Caco-2 (cell line): ENCODE measurements at places on chromosomes 2 and 18. TPM values are rescaled to one million over a fixed set of nuclear protein-coding genes. Genes with fewer than 3 reads are reported as not detected.

DNA sequence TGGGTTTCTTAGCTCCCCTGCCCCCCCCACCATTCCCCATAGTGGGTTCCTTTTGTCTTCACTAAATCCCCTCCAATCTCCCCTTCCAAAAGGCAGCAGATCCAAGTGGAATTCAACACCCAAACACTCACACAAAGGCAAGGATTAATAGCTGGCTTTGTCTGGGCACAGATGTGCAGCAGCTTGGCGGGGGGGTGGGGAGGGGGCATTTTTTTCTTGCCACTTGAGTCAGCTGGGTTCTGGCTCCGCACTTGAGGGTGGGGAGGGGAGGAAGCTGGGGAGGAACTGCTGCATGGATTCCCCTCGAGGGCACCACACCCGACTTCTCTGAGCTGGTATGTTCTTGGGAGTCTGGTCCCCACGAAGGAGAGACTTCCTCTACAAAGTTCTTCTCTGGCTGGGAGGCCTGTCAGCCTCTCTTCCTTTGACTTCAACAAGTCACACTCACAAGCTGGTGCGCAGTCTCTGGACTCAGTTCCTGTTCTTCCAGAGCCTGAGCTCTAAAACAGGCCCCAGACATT is 36.0 kb downstream of the SERTAD2 start:
- no peak for DNase-seq

DNA sequence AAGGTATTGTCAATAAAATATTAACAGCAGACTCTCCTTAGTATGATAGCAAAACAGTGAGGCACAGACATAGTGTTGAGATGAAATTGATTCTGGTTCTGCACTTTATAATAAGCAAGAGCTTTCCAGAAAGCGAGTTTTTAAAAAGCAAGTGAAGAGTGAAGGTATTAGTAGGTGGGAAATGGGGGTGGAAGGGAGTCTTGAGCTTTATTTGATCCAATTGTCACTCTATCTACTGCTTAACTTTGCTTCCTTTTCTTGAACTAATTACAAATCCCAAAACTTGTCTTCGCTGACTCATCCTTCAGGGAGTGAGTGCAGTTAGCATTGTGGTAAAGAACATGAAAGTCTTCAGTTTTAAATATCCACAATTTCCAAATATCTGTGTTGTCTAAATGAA is 120.6 kb upstream of the BOD1L2 start:
- DNase-seq: no peak

DNA sequence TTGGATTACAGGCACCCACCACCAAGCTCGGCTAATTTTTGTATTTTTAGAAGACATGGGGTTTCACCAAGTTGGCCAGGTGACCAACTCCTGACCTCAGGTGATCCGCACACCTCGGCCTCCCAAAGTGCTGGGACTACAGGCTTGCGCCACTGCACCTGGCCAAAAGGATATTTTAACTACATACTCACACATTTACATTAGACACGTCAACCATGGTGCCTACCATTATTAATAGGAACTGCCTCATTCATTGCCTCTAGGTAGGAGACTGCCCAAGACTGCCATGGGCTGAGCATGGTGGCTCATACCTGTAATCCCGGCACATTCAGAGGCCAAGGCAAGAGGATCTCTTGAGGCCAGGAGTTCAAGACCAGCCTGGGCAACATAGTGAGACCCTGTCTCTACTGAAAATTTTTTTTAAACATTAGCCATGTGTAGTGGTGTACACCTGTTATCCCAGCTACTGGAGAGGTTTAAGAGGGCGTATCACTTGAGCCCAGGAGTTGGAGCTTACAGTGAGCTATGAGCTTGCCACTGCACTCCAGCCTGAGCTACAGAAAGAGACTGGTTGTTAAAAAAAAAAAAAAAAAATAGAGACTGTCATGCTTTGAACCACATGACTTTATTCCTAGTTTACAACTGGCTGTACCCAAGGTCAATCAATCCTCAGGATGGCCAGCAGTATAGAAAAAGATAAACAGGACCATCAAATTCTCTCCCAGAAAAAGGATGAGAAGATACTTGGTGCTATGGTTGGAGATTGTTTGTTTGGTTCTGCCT is 31.1 kb upstream of the EPC2 start:
- no peak for DNase-seq

ANKRD62 gene
- total RNA-seq: not detected in 2 replicates

MOGAT1 gene
- not detected in 2 replicates for total RNA-seq

GRCh38 chr2:60832621-60833020 is 48.8 kb upstream of the REL start:
- DNase-seq: no peak

GRCh38 chr18:24227977-24228666 is 89.3 kb downstream of the CABYR start:
- no peak for DNase-seq

DNA sequence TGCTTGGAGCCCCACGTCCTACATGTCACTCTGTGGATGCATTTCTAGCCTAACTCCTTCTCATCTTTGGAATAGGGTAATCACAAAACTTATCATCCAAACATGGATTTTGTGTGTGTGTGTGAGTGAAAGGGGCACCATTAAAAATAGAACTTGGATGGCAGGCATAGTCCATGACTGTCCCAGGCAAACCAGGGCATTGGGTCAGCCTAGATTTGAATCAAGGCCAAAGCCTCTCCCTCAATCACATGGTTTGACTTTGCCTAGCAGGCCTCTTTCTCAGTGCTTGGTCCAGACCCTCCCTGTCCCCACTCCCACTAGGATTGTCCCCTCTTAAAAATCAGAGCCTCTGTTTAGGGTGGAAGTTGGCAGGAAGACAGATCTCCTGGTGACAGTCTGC is 67.4 kb upstream of the BCL2L11 start:
- DNase-seq: no peak

DNA sequence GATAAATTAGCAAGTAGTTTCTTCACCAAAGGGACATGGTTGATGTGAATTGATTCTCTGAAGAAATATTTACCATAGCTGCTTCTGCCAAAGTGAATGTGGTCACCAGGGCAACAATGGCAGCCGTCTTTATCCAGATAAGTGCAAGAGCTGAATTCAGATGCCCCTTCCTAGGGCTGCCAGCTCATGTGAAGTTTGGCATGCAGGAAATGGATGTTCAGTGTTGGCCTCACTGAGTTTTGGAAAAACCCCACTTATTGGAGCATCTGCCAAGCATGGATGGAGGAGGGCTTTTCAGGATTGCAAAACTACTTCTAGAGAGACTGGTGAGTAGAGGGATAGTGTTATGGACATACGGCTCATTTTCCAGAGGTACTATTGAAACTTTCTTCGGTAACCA is 80.8 kb downstream of the FMNL2 start:
- DNase-seq: no peak

CTDSP1 gene
- 103 and 104 TPM in 2 replicates for total RNA-seq

GRCh38 chr2:203689426-203690116 is 16.9 kb upstream of the CD28 start:
- DNase-seq: no peak

DNA sequence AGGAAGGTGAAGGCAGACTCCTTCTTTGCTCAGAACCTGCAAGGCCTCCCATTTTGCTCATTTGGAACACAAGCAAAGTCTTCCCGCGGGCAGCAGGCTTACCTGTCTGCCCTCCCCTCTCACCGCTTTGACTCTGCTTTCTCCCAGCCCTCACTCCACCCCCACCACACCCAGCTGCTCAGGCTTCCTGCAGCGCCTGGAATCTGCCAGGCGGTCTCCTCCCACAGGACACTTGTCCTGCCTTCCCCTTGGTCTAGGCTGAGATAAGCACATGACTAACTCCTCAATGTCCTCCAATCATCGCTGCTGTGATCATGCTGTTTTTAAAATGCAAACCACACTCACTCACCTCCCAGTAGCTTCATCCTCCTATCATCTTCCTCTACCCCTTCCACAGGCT is 430.0 kb downstream of the ZNF516 start:
- DNase-seq: no peak

- no peak for DNase-seq
Observed at GRCh38 chr2:221088506-221088905, 483.6 kb downstream of the EPHA4 start.

LRRC30 gene
- not detected in 2 replicates for total RNA-seq

GRCh38 chr2:33022989-33023727 is 76.4 kb downstream of the LTBP1 start:
- peak; percentile 36 for DNase-seq

- DNase-seq: no peak
Observed at GRCh38 chr18:26956863-26957262, 91.4 kb upstream of the AQP4 start.

DNA sequence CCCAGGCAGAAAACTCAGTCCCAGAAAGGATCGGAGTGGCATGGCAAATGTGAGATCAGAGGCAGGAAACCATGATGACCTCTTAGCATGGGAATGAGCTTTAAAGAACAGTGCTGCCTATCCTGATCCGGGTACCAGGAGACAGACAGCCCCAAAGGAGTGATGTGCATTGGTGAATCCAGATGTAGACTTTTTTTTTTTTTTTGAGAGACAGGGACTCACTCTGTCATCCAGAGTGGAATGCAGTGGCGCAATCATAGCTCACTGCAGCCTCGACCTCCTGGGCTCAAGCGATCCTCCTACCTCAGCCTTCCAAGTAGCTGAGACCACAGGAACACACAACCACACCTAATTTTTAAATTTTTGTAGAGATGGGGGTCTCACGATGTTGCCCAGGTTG is 122.7 kb downstream of the VAPA start:
- no peak for DNase-seq

GRCh38 chr2:191701696-191702095 is 23.8 kb downstream of the NABP1 start:
- no peak for DNase-seq

GRCh38 chr2:217856871-217857270 is 145.9 kb downstream of the TNS1 start:
- DNase-seq: no peak

ERMN gene
- 0.44 and 0.61 TPM in 2 replicates for total RNA-seq

- no peak for DNase-seq
Observed at GRCh38 chr2:10083692-10084211, 3.5 kb upstream of the CYS1 start.

- peak; percentile 60 for DNase-seq
Observed at GRCh38 chr2:38666556-38666910, 619 bp downstream of the GALM start.

GRCh38 chr18:73900106-73900835 is 247.4 kb downstream of the FBXO15 start:
- no peak for DNase-seq

ALPP gene
- 4.9 and 5.8 TPM in 2 replicates for total RNA-seq
